ENCODE measurements at places on chromosomes 5 and 9.

- no peak for DNase-seq
Measured at GRCh38 chr5:68140763-68141162, 74.8 kb upstream of the PIK3R1 start.

DNA sequence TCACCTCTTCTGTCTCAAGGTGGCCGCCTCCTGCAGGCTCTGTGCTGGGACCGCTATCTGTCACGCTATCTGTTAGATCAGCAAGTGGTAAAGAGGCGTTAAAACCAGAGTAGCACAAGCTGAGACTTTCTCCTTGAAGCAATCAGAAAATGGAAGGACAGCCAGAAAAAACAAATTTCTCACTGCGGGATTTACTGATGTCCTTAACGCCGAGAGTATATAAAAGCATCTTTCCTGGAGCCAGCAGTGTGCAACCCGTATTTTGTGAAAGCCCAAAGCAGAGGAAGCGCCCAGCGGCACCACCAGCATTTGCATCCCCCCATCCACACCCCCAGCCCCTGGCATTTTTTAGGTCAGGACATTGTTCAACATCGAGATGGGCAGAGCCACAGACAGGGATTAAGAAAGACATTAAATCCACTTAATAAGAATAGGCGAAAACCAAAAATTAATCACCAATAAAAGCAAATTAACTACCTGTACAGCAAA is 48.6 kb downstream of the DUSP1 start:
- DNase-seq: no peak

DNA sequence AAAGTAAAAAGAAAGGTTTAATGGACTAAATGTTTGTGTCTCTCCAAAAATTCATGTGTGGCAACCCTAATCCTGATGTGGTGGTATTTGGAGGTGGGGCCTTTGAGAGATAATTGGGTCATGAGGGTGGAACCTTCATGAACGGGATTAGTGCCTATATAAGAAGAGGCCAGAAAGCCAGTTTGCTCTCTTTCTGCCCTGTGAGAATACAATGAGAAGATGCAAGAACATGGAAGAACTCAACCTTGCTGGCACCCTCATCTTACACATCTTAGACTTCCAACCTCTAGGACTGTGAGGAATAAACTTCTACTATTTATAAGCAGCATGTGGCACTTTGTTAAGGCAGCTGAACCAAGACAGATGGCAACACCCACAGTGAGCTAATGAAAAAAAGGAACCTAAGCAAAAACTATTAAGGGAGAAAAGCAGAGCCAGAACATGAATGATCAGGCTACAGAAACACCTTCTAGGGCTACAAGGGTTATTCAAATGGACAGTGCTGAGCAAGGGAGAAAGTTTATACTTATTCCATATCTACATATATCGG is 159.5 kb downstream of the PLK2 start:
- no peak for DNase-seq

- peak; percentile 7 for DNase-seq
Measured at GRCh38 chr5:42718591-42718990, 38.0 kb upstream of the CCDC152 start.

GRCh38 chr9:116546711-116547581 is 140.2 kb upstream of the TRIM32 start:
- DNase-seq: no peak

DNA sequence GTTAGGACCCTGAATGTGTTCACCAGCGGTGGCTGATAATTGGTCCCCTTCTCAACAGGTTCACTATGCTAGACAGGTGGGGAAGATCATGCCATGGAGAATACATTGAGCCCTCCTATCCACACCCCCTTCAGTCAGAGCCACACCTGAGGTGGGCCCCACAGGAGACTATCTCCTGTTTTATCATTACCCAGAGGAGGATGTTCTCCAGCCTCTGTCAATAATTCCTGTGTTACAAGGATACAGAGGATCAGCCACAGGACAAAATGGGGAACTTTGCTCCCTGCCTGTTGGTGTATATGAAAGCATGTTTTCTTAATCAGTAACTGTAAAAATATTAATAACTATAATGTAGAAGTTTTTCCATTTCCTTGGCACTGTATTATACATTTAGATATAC is 25.9 kb downstream of the RAD1 start:
- DNase-seq: no peak

- DNase-seq: no peak
Measured at GRCh38 chr5:10654566-10654965, 90.7 kb downstream of the ANKRD33B start.

GRCh38 chr5:69468631-69469030 is 24.0 kb upstream of the OCLN start:
- DNase-seq: peak; percentile 22
